ENCODE measurements at places on chromosomes 6 and 20. TPM values are rescaled to one million over a fixed set of nuclear protein-coding genes. Genes with fewer than 3 reads are reported as not detected.

- no peak for DNase-seq
Observed at GRCh38 chr6:14966096-14966905, 279.6 kb upstream of the JARID2 start.

GRCh38 chr20:49230021-49230420, 10.8 kb downstream of the DDX27 start:
- DNase-seq = no peak

- no peak for DNase-seq
Observed at GRCh38 chr6:117265410-117266256, at the start of gene VGLL2. VGLL2 (plus strand) TSS chr6:117265558; CDS start chr6:117265764, 206 bp downstream.

Gene SLC17A9
- total RNA-seq = 20.1 TPM
